Left lobe of liver (tissue), 2 donors: ENCODE measurements at places on chromosomes 4 and X. TPM values are rescaled to one million over a fixed set of nuclear protein-coding genes. Genes with fewer than 3 reads are reported as not detected.

GRCh38 chr4:187017147-187017546, 293.5 kb upstream of the FAT1 start:
- no peak for DNase-seq

GRCh38 chrX:151359931-151360871, 36.8 kb upstream of the VMA21 start:
- peak; percentile 45 for DNase-seq

DNA sequence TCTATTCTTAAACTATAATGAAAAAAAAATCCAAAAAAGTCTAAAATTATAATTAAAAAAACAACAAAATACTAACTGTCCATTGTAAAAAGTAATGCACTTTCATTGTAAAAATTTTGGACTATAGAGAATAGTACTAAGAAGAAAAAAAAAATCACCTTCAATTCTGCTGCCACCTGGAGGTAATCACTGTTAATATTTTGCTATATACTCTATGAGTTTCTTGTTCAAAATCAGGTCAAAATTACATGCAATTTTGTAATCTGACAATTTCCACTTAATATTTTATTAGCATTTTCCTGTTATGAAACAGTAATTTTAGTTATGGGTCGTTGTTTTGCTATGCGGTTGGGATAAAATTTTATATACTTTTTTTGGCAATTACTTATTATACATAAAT, 62.0 kb downstream of the HTT start:
- no peak for DNase-seq

GRCh38 chr4:27081675-27082586, 221.3 kb downstream of the STIM2 start:
- DNase-seq, result no peak

- DNase-seq, result no peak
Measured at GRCh38 chr4:166174717-166175490, 301.9 kb downstream of the TLL1 start.

DNA sequence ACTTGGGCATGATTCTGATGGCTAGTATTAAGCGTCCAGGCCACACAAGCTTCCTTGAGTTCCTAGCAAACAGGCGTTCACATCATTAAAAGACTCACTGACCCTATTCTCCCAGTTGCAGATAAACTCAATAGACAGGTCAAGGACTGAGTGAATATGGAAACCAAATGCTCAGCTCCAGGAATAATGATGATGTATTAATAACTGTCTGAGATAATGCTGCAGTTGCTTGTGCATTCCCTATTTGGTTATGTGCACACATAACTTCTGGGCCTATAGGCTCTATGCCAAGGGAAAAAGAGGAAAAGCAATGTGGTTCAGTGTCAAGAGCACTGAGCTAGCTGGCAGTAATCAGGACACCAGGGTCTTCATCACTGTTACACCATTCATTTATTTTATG, 3.5 kb downstream of the RAB9B start:
- DNase-seq, result no peak

GRCh38 chrX:72121383-72121782, 10.3 kb downstream of the RTL5 start:
- no peak for DNase-seq

DNA sequence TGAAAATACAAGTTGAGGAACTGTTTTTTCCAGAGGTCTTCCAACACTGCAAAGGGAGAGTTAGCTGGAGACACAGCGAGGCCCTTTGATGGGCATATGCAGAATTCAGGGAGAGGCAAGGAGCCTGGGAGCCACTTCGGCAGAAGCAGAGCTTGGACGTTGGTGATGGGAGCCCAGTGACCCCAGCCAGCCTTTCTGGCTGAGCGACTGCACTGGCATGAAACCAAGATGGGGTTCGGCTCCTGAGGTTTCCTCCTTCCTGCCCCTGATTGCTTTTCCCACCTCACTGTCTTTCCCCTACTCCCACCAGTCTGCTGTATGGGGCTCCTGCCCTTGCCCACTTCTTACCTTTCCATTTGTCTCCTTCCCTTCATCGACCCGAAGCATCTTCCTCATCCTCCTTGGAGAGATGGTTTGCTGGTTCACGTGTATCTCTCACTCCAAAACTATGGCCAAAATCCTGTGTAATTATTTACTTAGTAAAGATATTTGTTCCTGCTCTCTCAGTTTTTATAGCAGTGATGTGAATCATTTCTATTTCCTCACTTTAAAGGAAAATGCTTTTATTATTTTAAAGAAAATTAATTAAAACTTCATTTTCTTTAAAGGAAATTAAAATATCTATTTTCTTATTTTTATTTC, 100.5 kb downstream of the NFKB1 start:
- no peak for DNase-seq

DNA sequence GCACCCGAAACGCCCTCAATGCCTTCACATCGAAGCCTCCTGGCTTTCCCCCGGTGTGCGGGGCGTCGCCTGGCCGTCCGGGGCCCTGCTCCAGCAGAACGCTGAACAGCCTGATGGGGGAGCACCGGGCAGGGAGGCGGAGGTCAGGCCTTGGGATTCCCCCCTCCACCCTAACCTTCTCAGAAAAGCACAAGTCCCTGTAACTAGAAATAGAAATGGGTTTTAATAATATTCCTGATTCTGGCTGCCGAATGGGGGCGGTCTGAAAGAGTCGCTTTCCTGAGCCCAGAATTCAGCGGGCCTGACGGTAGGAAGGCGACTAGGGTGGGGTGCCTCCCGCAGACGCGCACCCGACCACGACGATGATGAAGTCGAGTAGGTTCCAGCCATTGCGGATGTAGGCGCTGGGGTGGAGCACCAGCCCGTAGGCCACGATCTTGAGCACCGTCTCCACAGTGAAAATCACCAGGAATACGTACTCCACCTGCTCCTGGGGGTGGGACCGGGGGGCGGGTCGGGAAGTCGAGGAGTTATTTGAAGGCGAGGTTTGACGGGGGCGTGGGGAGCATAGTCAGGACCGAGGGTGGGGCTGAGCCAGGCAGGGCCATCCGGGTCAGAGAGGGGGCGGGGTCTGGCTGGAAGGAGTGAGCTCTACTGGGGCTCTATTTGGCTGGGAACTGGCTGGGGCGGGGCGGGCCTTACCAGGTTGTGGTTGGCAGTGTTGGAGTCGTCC, 2.5 kb downstream of the CACNA1F start:
- peak; percentile 46 for DNase-seq

GRCh38 chr4:26782168-26782829, 78.3 kb upstream of the STIM2 start:
- DNase-seq, result no peak

DNA sequence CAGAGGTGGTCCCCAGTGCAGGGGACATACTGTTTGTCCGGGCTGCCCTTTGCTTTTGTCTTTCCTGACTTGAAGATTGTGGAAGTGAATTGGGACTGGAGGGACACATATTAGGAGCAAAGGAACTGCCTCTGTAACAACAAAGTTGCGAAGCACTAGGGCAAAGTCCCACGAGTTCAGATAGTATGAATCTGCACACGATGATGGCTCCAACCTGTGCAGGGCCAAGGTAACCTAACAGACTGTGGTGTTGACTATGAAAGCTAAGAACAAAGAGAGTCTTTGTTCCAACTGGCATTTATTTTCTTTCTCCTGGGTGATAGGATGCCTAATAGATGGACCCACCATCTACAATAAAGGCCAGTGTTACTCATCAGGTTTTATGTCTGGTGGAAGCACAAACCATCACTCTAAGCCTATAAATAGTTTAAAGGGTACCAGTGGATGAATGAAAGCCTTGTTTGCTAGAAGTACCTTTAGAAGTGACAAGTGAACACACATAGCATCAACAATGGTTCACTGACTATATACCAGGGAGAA, 71.8 kb downstream of the TMA16 start:
- no peak for DNase-seq

DNA sequence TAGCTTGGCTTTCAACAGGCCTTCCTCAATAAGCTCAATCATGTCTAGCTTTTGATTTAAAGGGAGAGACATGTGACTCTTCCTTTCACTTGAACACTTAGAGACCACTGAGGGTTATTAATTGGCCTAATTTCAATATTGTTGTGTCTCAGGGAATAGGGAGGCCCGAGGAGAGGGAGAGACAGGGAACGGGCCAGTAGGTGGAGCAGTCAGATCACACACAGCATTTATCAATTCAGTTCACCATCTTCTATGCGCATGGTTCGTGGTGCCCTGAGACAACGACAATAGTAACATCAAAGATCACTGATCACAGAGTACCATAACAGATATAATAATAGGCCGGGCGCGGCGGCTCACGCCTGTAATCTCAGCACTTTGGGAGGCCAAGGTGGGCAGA, 17.8 kb downstream of the ZNF81 start:
- DNase-seq, result peak; percentile 45

DNA sequence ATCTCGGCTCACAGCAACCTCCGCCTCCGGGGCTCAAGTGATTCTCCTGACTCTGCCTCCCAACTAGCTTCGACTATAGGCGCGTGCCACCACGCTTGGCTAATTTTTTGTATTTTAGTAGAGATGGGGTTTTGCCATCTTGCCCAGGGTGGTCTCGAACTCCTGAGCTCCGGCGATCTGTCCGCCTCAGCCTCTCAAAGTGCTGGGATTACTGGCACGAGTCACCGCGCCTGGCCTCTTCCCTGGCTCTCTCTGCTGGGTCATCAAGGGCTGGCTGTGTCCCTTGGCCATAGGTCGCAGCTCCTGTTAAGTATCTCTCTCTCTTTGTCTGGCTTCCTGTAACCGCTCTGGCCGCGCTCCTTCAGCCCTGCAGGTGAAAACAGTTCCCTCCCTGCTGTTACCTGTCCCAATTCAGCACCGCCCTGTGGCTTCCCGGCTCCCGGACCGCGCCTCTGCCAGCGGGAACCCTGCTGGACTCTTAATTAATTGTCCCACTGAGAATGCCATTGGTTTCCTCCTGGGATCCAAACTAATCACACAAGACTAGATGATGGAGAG, 1.3 kb upstream of the RGS12 start:
- peak; percentile 73 for DNase-seq

GRCh38 chr4:101292901-101293300, 54.4 kb downstream of the PPP3CA start:
- no peak for DNase-seq

TBC1D9 gene
- 7.5 TPM for total RNA-seq

DNA sequence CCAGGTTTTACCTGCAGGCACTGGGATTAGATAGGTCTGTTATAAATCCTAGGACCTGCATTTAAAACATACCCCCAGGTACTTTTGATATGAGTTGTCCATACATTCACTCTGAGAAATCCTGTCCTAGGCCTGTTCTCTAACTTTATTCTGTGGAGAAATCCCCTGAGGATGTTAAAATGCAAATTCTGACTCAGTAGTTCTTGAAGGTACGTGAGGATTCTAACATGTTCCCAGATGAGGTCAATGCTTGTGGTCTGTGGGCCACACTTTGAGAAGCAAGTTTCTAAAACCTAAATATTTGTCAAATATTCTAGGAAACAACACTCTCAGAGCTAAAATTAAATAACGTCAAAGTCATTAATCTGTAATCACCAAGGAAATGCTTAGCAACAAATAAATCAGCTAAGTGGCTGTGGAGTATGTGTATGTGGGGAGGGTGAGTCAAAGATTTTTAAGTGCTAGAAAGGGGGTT, 101.3 kb upstream of the MAGEB16 start:
- no peak for DNase-seq

DNA sequence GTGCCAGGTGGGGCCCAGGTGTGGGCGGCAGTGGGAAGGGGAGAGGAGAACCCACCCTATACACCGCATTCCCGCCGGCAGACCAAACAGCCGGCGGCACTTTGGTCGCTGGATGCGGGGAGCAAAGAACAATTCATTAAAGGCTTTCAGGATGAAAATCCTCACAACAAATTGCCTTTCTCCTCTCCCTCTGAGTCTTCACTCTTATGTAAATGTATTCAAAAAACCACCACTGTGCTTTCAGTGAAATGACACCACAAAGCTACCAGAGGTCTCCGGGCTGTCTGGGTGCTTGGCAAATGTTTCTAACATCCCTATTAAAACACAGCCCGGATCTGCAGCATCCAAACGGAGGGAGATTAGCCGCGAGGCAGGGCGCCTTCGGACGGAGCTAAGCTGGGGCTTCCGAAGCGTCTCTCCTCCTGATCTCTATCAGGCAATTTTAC, 171.8 kb upstream of the TBL1X start:
- no peak for DNase-seq

DSPP gene
- total RNA-seq, result not detected

- DNase-seq, result no peak
Measured at GRCh38 chrX:130245441-130245840, 23.3 kb downstream of the ZNF280C start.

ZCCHC18 gene
- not detected for total RNA-seq

GRCh38 chr4:138800421-138800820, 215.2 kb upstream of the NOCT start:
- no peak for DNase-seq

DNA sequence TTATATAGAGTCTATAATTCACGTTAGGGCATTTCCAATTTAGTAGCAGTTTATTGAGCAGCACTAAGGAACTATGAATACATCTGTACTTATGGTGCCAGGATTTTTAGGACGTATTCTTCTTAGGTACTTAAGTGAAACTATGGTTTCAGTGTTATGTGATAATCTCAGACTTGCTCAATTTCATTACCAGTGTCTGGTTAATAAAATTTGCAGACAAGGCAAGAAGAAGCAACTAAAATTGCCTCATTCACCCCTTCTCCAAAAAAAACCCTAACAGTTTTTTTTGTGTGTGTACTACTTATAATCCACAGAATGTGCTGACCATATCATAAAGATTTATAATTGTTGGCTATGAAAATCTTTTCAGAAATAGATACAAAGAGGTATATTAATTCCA, 6.0 kb upstream of the CXCL10 start:
- no peak for DNase-seq

DNA sequence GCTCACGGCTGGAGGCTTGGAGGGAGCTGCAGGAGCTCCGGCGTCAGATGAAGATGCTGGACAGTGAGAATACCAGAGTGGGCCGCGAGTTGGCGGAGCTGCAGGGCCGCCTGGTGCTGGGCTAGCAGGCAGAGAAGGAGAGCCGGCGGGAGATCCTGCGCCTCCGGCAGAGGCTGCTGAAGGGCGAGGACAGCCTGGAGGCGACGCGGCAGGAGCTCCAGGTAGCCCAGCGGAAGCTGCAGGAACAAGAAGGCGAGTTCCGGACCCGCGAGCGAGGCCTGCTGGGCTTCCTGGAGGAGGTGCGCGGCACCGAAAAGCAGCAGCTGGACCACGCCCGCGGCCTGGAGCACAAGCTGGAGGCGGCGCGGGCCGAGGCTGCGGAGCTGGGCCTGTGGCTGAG, 14.7 kb downstream of the SMIM10L2A start:
- no peak for DNase-seq

DNA sequence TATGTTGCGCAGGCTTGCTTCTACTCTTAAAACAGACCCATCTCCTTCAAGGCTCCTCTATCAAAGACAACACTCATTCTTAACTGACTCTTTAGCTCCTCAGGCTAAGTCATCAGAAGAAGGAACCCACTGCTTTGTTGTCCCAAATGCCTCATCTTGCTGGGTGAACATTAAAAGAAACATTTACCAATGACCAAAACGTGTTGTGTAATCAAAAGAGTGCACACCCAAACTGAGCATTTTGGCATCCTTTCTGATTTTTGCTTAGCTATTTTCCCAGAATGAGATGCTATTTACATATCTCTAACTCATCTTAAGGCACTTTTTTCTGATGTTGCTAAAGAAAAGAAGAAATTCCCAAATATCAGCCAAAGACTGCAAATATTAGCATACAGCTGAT, 131.7 kb upstream of the VCX3A start:
- no peak for DNase-seq
